ENCODE measurements at places on chromosomes 11 and 22. TPM values are rescaled to one million over a fixed set of nuclear protein-coding genes. Genes with fewer than 3 reads are reported as not detected.

DNA sequence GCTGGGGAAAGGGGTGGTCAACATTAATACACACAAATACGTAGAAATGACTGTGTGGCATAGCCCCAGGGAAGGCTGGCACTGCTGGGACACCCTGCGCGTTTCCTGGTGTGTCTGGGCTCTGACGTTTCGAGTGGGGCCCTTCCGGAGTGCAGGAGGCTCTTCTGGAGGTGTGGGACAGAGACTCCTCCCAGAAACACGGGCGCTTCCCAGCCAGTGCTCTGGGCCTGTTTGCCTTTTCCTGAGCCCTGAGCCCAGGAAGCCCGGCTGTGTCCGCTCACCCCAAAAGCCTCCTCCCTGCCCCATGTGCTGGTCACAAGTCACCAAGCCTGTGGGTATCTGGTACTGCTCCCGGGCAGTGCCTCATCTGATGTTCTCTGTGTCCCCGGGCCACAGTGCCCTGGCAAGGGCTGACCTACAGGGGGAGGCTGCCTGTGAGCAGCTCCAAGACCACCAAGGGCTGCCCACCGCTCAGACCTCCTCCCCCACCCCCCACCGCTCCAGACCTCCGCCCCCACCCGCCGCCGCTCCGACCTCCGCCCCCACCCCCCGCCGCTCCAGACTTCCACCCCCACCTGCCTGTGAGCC is 1133.3 kb downstream of the BRD1 start:
- H3K36me3 ChIP-seq: no peaks in the 10 kb centered on the region
- no peaks in the 10 kb centered on the region for H3K4me1 ChIP-seq
- no peak for DNase-seq

DNA sequence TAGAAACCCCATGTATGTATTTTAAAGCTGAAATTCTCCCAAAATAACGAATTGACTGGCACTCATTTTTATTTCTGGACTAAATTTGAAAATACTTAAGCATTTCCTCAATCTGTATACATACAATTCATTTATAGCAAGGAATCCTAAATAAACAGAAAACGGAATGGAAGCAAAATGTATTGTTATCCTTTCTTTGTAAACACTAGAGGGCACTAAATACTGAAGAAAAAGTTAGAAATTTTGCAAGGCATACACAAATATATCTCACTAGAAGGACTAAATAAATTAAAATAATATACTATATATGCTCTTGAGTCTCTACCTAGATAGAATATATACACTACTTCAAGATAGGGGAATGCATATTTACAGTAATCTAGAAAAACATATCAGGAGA is 23.1 kb upstream of the ANO5 start:
- H3K27ac ChIP-seq: no peak overlapping the region
- no peak overlapping the region for H3K4me3 ChIP-seq
- H3K36me3 ChIP-seq: no peaks in the 10 kb centered on the region
- H3K27me3 ChIP-seq: peaks cover 6% of the 10 kb centered on the region
- no peaks in the 10 kb centered on the region for H3K4me1 ChIP-seq

DNA sequence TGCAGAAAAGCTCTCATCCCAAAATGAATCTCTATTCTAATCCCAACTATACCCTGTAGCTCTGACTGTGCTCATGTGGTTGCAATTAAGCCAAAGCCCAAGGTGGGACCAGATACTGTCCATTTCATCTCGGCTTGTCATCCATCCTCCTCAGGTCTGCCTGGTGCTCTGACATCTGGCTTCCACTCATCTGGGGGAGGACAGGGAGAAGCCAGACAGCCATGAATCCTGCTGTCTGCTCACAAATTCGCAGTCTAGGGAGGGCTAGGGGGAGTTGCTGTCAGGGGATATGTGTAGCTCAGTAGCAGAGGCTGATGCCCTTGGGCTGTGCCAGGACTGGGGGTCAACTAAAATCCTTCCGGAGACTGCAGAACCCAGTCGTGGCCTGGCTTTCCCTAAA is 167.1 kb downstream of the ETS1 start:
- H3K4me1 ChIP-seq: peaks cover 12% of the 10 kb centered on the region
- no peaks in the 10 kb centered on the region for H3K36me3 ChIP-seq
- H3K27me3 ChIP-seq: no peaks in the 10 kb centered on the region
- peak overlapping the region; percentile 48 for H3K27ac ChIP-seq
- H3K4me3 ChIP-seq: no peak overlapping the region
- DNase-seq: no peak

Gene BEST1
- total RNA-seq: 3.5 TPM

- H3K27me3 ChIP-seq: no peaks in the 10 kb centered on the region
- no peak for DNase-seq
- H3K4me1 ChIP-seq: no peaks in the 10 kb centered on the region
- H3K27ac ChIP-seq: no peak overlapping the region
Observed at GRCh38 chr22:31332886-31333285, 13.3 kb downstream of the PATZ1 start.

DNA sequence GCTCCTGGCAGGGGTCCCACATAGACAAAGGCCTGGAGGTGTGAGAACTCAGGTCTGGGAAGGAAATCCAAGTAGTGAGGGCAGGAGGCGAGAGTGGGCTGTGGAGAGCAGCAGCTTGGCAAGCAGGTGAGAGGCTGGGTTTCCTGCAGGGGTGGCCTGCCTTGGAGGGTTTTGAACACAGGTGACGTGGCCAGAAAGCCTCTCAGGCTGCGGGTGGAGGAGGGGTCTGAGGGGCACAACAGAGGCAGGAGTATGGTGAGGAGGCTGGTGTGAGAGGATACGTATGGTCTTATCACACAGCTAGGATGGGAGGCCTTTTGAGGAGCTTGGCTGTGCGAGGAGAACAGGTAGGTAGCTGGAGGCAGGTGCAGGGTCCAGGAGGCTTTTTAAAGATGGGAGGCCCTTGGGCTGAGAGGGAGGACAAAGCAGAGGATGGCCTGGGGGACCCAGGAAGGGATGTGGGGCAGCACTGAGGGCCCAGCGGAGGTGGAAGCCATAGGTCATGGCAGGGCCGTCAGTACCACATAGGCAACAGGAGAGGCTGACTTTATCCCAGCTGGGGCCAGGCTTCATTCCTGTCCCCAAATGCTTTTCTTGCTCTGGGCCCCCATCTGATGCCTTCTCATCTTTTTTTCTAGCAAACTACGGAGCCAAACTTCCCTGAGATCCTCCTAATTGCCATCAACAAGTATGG is 84.4 kb downstream of the MYO7A start:
- no peaks in the 10 kb centered on the region for H3K36me3 ChIP-seq
- H3K27ac ChIP-seq: no peak overlapping the region
- DNase-seq: no peak
- no peaks in the 10 kb centered on the region for H3K4me1 ChIP-seq
- H3K4me3 ChIP-seq: no peak overlapping the region

Gene TRIM5
- total RNA-seq: 37.0 TPM

Gene APOBEC3H
- total RNA-seq: not detected

Gene NXPE1
- total RNA-seq: 3.3 TPM

GRCh38 chr22:22843848-22844247 is 43.8 kb upstream of the IGLL5 start:
- DNase-seq: no peak
- H3K4me3 ChIP-seq: no peak overlapping the region
- H3K4me1 ChIP-seq: no peaks in the 10 kb centered on the region
- peaks cover 13% of the 10 kb centered on the region for H3K27me3 ChIP-seq
- H3K36me3 ChIP-seq: no peaks in the 10 kb centered on the region

- no peak for DNase-seq
- H3K4me1 ChIP-seq: no peaks in the 10 kb centered on the region
Observed at GRCh38 chr22:48300877-48301276, 1526.8 kb downstream of the BRD1 start.

Gene KLHL22
- 38.0 TPM for total RNA-seq

Gene PDGFD
- 29.6 TPM for total RNA-seq

Gene SCUBE2
- 14.2 TPM for total RNA-seq

Gene OR52I2
- not detected for total RNA-seq

DNA sequence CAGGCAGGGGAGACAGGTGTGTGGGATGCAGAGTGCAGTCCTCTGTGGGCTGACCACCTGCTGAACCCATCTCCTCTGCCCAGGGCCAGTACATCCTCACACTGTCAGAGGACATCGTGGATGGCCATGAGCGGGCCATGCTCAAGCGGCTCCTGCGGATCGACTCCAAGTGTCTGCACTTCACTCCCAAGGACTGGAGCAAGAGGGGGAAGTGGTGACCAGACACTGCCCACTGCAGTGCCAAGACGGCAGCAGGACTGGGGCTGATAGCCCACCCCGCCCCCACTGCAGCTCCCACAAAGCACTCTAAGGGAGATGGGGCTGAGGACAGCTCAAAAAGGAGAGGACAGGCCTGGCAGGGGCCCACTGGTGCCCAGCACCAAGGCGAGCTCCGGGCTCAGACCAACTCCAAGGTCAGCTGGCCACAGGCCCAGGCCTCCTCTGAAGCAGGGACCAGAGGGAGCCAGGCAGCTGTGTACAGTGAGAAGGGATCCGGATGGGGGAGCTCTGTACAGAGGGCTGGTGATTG is 1.6 kb downstream of the RNASEH2C start:
- H3K27me3 ChIP-seq: no peaks in the 10 kb centered on the region
- H3K36me3 ChIP-seq: no peaks in the 10 kb centered on the region
- H3K4me3 ChIP-seq: no peak overlapping the region
- H3K4me1 ChIP-seq: peaks cover 11% of the 10 kb centered on the region
- peak; percentile 19 for DNase-seq

- H3K36me3 ChIP-seq: no peaks in the 10 kb centered on the region
- no peaks in the 10 kb centered on the region for H3K27me3 ChIP-seq
Observed at GRCh38 chr11:115263799-115264656, 240.2 kb downstream of the CADM1 start.

Gene ANO5
- 7.3 TPM for total RNA-seq

DNA sequence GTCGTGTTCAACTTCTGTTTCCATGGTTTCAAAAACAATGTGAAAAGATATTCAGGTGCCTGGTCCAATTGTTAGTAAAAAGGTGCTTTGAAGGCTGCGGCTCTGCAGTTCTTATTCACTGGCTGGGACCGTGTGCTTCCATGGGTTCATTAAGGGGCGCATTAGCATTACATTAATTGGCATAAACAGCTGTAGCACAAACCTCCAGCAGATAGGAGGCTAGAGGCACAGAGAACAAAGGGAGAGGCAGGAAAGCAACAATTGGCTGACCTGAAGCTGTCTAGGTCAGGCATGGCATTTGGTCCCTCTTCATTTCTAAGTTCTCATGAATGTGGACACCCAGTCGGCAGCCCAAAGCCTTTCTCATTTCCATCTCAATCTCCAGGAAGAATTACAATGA is 16.6 kb downstream of the PAK1 start:
- no peak for DNase-seq
- no peak overlapping the region for H3K4me3 ChIP-seq
- H3K27ac ChIP-seq: no peak overlapping the region
- no peaks in the 10 kb centered on the region for H3K27me3 ChIP-seq
- H3K4me1 ChIP-seq: peaks cover 16% of the 10 kb centered on the region

Gene TSSC4
- total RNA-seq: 33.8 TPM

Data from hepatocyte (in vitro differentiated cells).